ENCODE measurements at places on chromosomes 7 and 10.

DNA sequence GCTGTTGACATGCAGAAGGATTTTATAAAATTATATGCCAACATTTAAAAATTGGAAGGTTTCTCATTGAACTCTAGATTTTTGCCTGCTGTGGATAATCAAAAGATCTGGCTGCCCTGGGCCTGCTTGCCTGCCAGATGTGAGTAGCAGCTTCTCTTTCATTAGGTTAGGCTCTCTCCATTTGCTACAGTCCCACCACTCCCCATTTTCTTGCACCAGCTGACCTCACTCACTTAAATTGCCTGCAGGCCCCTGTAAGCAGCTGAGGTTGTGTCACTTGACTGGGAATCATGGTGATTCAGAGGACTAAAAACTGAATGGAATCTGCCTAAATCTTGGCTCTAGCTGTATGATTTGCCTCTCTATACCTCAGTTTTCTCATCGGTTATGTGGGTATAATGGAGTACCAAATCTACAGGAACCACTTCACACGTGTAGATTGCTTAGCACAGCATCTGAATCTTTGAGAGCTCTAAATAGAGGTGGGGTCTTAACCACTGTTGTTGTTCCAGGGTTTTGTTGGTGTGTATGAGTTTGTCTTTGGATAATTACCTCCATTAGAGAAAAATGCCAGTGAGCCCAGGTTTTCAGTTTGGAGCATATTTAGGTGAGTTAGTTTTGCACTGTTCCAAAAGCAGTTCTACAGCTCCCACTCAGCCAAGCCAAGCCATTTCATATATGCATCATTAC is 18.6 kb upstream of the RAPGEF5 start:
- no peak for DNase-seq

DNA sequence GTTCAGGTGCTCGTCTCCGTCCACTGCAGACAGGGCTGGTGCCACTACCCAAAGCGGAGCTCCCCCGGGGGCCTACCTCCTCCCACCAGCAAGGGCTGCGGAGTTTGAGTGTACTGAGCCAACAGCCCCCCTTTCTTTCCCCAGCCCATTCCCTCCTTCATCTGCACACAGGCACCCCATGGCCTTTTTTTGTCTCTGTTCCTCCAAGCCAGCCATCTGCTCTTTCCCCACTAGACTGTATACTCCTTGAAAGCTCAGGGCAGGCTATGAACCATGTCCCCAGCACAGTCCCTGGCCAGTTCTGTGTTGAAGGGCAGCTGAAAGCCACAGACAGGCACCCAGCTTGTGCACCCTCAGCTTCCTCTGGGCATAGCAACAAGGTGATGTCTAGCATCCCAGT is 99.4 kb downstream of the ZMIZ1 start:
- no peak for DNase-seq

DNA sequence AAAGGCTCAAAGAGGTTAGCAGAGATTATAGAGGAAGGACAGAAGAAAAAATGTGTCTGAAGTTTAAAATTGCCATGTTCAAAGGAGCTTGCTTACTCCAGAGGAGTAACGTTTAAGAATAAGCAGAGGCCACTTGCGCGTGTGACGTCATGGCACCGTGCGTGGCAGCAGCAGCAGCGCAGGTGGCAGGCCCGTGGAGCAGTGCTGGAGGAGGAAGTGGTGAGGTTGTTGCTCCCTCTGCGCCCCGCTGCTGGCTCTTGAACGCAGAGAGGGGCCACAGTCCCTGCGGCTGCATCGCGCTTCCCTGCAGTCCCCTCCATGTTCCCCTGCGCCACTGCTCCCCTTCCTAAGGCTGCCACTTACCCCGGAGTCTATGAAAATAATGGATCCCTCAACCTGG is 37.5 kb downstream of the GDI2 start:
- no peak for DNase-seq

DNA sequence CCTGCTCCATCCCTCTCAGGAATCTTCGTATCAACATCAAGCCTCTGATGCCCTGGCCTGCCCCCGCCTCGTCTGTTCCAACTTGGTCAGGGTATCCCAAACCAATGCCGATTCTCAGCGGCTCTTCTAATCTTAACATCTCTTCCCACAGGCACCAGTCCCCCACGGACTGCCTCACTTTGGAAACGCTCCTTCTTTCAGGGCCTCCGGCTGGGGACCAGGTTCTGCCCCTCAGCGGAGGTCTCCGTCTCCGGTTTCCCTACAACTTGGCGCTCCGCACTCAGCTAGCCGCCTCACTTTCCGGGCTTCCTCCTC is 488 bp downstream of the ABCF2 start:
- no peak for DNase-seq

- DNase-seq: no peak
Observed at GRCh38 chr7:33674804-33675411, 230.4 kb upstream of the BMPER start.

GRCh38 chr7:26891400-26892350 is 27.3 kb upstream of the SKAP2 start:
- DNase-seq: no peak

- no peak for DNase-seq
Observed at GRCh38 chr7:139232377-139232717, 1.3 kb downstream of the UBN2 start.

- DNase-seq: no peak
Observed at GRCh38 chr7:148607151-148607661, 16.6 kb downstream of the C7orf33 start.

DNA sequence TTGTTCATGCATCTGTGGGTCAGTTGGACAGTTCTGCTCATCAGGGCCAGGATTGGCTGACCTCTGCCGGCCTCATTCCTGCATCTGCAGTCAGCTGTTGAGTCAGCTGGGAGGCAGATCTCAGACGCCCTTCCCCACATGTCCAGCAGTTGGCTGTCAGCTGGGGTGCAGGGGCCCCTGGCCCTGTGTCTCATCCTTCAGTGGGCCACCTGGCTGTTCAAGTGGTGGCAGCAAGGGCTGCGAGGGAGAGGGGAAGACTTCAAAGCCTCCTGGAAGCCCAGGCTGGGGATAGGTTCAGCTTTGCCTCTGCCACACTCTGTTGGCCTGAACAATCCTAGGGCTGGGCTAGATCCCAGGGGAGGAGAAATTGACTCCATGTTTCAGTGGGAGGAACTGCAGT is 33.2 kb downstream of the TACR2 start:
- DNase-seq: no peak

DNA sequence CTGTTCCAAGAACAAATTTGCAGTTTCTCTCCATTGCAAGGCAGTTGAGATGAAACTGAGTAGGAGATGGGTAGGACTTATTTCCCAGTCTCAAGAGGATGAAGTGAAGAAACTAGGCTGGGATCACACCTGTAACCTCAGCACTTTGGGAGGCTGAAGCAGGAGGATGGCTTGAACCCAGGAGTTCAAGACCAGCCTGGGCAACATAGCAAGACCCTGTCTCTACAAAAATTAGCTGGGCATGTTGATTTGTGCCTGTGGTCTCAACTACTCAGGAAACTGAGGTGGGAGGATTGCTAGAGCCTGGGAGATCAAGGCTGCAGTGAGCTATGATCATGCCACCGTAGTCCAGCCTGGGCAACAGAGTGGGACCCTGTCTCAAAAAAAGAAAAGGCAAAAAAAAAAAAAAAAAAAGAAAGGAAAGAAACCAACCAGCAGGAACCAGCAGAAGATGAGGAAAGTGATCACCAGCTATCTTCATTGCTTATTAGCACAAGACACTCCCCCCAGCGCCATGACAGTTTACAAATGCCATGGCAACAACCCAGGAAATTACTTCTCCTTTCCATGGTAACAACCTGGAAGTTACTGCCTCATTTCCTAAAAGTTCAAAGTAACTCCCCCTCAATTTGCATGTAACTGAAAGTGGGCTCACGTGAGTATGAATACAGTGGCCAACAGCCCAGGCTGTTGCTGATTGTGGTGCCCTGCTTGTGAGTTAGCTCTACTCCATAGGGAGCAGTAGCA is 18.3 kb upstream of the ST8SIA6 start:
- DNase-seq: no peak

GRCh38 chr7:30727061-30727945 is 24.6 kb upstream of the INMT start:
- DNase-seq: no peak

DNA sequence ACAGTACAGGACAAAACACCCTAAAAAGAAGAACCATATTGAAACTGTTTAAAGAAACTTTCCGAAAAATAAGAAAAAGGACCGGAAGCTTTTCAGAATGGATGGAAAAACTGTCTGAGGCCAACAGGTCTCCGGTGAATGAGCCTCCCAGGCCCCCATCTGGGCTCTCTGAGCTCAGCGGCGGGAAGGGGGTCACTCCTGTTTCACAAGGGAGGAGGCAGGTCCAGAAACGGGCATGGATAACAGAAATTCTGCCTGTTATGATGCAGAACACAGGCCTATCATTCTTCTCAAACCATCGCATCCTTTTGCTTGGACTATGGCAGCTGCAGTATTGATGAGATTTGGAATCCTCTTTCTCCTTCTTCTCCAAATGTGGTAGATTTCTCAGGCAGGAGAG is 58.9 kb upstream of the SHH start:
- no peak for DNase-seq

DNA sequence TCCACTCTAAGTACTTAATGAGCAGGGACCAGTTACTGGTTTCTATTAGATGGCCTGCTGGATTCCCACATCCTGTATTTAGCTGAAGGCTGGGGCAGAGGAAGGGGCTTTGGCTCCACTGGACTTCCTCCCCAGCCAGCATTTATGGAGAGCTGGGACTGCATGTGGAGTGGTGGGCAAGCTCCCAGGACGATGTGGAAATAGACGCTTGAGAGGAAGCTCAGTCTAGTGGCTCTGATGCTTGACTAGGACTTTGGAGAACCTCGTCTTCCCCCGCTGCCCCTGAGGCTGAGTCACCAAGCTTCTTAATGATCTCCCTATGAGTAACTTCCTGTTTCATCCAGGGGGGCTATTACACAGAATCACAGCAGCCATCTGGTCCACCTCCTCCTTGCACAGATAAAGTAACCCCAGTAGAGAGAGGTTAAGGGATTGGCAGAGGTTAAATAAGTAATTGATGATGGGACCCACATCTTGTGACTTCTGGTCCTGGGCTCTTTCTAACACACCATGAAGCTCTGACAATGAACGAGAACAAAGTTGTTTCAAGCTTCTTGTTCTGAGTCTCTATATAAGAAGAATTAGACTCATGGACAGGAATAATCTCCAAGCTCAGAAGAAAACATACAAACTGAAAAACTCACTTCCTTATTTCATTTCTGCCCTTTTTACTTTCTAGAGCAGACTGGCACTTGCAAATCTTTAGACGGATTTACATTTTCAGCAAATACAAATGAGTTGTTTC is 126.2 kb downstream of the PRPF18 start:
- DNase-seq: peak; percentile 92

GRCh38 chr10:82768040-82768439 is 893.0 kb downstream of the NRG3 start:
- no peak for DNase-seq

DNA sequence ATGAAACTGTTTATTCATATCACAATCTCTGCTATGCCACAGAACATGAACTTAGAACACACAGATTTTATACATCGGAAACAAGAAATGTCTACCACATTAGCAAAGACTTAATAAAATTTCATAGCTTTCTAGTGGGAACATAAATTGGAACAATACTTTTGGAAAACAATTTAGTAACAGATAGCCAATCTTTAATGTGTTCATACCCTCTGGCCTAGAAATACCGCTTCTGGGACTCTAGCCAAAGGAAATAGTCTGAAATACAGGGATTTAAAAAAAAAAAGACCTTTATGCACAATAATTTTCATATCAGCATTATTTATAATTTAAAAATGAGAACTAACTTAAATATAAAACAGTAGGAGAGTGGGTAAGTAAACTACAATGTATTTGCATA is 168.5 kb downstream of the PLXNA4 start:
- no peak for DNase-seq

DNA sequence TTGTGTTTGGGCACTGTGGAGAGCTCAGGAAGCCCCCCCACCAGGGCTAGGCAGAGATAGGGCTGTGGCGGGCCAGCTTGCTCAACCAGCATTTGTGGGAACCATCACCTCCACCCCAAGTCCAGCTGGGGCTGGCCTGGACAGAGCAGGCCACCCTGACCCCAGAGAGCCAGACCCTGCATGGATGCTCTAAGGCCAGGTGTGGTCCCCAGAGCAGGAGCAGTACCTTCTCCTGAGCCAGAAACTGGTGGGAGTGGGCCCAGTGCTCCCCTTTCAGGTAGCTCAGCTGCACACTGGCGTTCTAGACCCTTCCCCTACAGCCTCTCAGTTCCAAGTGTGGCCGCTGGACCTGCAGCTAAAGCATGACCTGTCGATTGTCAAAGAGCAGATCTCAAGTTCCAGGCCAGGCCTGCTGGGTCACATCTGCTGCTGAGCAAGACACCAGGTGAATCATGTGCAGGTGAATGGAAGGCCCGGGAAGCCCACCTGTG is 57.2 kb downstream of the RASGEF1A start:
- no peak for DNase-seq

GRCh38 chr10:110429301-110429700 is 68.4 kb upstream of the DUSP5 start:
- no peak for DNase-seq

DNA sequence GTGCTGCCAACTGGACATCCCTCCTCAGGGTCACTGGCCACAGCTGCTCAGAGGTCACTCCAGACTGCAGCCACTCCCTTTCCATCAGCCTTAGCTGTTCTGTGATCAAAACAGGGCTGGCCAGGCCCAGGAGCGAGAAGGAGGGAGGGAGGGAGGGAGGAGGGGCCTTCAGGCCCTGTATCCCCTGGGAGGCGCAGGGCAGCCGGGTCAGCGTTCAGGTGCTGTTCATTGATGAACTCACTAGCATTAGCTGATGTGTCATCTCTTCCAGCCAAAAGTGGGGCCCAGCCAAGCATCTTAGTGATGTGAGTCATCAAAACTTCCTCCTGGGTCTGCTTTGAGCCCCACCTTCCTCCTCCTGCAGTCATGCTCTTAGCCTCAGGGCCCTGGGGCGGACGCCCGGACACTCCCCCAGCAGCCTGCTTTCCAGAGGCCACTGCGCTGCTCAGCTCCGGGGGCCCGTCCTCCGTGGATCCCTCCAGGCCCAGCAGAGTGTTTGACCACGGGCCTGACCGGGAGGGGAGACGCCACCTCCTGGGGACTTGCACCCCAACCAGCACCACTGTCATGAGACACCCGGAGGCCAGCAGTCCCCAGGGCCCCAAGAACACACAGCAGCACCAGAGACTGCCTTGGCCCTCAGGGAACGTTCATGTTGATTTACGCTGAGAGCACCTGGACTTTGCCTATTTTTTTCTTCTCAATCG is 149.2 kb downstream of the PRKAG2 start:
- DNase-seq: no peak

DNA sequence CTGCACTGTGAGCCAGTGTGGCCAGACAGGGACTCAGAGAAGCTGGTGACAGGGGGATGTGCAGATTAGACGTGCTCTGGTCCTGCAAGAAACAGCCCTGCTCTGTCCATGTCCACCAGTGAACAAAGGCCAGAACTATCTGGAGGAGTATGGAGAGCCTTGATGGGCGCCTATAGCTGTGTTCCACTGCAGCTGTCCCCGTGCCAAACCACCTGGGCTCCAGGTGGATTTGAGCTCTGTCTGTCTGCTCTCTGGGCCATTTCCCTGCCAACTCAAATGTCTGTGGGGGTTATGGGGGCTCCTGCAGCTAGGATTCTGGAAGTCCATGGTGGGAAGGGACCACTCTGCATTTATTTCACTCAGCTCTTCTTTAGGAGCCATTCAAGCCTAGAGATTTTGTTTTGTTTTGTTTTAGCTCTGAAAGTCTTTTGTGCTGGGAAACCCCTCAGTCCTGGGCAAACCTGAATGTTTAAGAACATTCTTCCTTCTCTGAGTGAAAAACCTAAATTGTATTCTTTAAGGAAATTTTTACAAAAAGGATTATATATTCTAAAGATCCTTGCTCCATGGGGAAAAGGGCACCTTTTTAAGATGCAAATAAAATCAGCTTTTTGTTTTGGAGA is 1039.5 kb upstream of the SORCS1 start:
- DNase-seq: no peak
